Left kidney (tissue), 8 donors: ENCODE measurements at places on chromosomes 5 and 9. TPM values are rescaled to one million over a fixed set of nuclear protein-coding genes. Genes with fewer than 3 reads are reported as not detected.

GRCh38 chr9:99024959-99025358 lies 80.0 kb upstream of the TGFBR1 start:
- no peak for DNase-seq

DNA sequence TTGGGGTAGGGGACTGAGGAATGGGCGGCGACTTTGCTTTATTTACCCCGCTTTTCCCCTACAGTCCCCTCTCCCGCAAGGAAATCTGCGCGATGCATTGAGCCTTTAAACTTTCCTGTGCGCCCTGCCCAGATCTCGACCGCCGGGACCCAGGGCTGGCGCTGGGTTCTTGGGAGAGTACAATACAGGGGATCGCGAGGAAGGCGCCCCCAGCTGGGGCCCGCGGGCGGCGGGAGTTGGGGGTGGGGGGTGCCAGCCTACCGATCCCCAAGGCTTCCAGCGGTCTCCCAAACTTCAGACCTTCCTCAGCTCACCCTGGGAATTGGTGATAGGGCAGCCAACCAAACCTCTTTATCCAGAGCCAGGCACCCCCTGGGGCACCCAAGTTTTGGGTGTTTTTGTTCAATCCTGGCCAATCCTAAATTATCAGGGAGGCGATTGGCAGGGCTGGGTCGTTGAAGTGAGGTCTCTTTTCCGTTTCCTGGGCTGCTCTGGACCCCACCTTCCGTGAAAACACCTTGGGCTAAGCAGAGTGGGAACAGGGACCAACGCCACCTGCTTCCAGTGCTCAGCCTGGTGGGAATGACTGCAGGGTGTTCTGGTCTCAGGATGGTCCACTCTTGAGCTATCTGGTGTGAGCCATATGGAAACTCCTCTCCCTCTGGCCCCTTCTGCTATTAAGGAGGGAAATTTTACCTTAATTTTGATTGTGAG lies 51.4 kb upstream of the DAB2IP start:
- no peak for DNase-seq

DNA sequence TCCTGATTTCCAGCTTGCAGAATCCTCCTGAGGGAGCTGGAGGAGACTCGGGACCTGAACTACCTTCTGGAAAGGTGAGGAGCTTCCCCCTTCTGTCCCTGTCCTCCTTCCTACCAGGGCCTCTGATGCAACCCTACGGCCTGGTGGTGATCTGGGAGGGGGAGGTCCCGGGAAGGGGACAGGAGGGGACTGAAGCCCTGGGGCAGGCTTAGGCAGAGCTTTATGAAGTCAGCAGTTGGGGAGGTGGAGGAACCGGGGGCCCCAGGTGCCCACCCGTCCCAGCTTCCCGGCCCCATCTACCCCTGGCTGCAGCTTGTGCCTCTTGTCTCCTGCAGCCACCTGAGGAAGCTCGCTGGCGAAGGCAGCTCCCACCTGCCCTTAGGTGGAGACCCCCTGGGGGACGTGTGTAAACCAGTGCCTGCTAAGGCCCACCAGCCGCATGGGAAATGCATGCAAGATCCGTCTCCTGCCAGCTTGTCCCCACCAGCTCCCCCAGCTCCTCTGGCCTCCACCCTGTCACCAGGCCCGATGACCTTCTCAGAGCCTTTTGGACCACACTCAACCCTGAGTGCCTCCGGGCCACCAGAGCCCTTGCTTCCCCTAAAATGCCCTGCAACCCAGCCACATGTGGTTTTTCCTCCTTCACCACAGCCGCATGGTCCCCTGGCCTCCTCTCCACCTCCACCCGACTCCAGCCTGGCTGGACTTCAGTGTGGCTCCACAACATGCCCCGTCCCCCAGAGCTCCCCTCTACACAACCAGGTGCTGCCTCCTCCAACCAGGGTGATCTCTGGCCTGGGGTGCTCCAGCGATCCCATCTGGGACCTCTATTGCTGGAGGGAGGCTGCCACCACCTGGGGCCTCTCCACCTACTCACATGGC lies 2.1 kb downstream of the SPATA31E1 start:
- no peak for DNase-seq

- DNase-seq = no peak
These were observed 4.7 kb downstream of the PGGT1B start for GRCh38 chr5:115257981-115258380.

DNA sequence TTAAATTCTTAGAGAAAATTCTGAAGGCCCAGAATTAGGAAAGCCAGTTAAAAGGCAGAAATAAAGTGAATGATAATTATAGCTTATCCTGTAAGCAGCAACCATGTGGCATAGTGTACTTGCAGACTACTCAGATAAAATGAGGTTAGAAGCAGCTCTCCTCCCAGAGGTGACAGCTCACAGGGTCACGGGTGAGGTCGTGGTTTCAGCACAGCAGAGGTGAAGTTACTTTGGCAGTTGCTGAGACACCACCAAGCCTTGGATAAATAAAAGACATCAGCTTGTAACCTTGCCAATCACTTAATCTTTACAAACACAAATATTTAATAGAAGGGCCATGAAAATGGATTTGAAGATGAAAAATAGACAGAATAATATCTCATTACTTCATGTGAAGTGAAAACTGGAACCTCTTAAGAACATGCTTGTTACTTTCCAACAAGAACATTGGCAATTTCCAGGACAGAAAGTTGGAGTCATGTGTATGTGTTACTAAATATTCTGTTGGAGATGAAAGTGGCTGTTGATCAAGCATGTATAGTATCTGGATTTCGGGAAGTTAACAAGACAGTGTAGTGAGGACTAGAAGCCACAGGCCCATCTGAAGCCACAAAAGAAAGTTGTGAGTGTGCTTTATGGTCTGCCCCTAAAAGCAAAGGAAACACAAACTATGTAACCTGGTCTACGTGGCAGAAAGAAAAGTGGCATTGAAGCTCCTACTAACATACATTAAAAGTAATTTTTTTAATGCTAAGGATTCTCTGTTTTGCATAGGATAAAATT lies 134.4 kb downstream of the ERCC6L2 start:
- no peak for DNase-seq

GRCh38 chr5:73623060-73623459 lies 2.9 kb upstream of the ARHGEF28 start:
- no peak for DNase-seq

DNA sequence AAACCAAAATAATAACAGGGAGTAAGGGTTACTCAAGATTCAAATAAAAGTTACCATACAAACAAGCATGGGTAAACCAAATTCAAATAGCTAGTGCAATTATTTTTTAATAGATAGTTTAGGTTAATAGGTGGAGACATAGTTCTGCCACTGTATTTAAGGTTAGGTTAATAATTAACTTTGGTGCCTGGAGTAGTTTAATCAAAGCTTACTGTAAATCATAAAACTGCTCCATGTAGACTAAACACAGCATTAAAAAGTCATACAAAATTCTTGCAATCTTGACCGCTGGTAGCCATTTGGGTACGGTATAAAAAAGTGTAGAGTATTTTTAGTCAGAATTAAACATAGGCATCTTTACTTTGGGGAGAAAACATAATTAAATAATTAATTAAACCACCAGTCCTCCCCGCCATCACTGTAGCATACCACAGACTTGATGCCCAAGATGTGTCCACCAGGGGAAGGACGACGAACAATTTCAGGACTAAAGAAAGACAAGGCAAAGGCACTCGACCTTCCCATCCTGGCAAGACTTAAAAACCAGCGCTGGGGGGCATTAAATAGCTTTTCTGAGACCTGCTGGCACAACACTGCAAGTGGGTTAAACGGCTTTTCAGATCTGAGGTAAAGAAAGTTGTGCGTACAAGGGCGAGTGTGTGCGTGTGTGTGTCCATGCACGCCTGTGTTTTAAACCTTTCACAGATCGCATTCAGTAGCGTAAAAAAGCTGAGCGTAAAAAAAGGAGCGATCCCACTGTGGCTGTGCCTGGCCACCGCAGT lies 2.9 kb downstream of the SEMA6A start:
- DNase-seq = peak; percentile 52

CDC42SE2 gene
- 58.3 TPM for polyA plus RNA-seq

YIPF5 gene
- 65.2 TPM for polyA plus RNA-seq
